Epithelial cell of esophagus (primary cell): ENCODE measurements at places on chromosomes 1 and 21.
A peak's percentile ranks its signal among the peaks of the same experiment; 100 is the strongest.

- DNase-seq, result no peak
These were observed 11.2 kb downstream of the C1orf198 start for GRCh38 chr1:230857077-230857476.

DNA sequence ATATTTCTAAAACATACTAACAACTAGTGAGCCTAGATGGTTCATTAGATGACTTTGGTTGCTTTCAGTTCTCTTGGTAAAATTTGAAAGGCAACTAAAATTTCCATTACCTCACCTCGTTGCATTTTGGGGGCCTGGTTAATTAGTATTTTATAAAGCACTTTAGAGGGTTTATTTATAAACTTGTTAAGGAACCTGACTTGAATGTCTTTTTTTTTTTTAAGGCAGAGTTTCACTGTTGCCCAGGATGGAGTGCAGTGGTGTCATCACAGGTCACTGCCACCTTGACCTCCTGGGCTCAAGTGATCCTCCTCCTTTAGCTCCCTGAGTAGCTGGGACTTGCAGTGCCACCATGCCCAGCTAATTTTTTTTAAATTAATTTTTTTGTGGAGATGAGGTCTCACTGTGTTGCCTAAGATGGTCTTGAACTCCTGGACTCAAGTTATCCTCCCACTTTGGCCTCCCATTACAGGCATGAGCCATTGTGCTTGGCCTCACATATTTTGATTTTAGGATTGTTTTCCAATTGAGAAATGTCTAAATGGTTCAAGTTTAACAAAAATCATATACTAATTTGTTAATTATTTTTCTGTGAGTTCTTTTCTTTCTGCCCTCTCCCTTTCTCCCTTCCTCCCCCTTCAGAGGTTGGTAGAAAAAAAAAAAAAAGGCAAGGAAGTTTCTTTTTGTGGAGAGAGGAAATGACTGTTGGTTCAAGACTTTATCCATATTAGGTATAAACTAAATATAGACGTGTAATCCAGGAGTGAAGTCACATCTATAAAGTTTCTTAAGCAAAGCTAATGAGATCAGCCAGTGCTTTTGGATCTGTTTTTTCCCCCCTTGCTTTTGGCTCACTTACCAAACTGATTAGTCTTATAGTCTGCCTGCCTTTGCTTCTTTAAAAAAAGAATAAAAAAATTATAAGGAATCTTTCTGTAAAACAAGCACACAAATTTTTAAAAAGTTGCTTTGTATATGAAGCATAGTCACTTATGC lies 24.7 kb downstream of the CLIC4 start:
- peak; percentile 86 for DNase-seq

DNA sequence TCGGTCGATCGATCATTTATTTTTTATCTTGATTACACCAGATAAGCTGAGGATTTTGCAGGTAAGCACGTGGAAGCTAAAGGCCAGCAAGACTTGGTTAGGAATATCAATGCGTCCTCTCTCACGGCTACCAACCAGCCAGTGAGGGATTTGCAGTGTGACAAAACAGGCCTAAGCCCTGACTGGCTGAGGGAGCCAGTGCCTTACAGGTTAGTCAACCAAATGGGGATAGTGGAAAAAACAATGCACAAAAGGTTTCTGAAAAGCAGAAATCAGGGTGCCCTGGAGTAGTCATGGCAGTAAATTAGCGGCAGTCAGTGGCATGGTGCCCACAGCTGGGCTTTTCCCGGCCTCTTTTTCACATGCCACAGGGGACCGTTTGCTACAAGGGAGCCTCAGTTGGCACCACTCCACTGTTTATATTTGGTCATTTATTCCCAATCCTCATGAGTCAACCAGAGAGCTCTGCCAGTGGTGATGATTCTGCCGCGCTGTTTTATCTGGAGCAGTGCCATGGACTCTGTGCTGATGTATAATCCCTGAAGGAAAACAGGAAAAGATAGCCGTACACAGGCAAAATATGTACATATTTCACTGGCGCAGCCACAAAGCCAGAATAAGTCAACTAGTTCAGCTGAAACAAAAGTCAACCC lies 167.6 kb downstream of the RHOU start:
- DNase-seq, result peak; percentile 81

DNA sequence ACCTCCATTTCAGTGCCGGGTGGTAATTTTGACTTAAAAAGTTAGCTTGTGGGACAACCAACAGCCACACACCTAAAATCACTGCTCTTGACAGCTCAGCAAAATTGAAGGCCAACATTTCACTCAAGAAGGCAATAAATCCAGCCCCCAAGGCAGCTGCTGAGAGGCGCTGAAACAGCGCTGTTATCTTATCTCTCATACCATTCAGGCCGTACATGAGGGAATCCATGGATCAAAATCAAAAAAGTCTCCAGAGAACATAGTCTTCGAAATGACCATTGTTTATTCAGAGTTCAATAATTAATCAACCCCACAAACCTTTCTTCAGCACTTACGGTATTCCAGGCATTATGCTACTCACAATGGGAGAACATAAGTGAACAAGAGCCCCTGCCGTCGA lies 38.5 kb downstream of the ZBTB18 start:
- no peak for DNase-seq

GRCh38 chr1:235127732-235128455 lies 743 bp downstream of the TOMM20 start:
- no peak for DNase-seq

- peak; percentile 73 for DNase-seq
These were observed 226.6 kb upstream of the ZRANB2 start for GRCh38 chr1:71307451-71307850.

GRCh38 chr1:40096977-40097782 lies at the start of gene PPT1:
PPT1 (minus strand) TSS chr1:40097252; CDS start chr1:40097238, 14 bp downstream.
- DNase-seq, result peak; percentile 77

DNA sequence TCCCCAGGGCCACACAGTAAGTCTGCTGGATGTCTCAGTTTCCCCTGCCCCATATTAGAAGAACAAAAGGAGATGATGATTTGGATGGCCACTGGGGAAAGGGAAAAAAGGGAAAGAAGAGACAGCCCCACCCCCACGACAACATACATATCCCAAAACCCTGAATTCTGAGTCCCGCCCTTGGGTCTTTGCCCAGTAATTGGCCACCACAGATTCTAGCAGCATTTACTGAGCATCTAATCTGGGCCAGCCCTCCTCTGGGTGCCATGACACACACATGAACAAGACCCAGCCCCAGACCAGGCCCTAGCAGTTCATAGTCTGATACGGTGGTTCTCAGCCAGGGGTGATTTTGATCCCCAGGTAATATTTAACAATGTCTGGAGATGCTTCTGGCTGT lies 5.2 kb upstream of the TTC4 start:
- no peak for DNase-seq

- DNase-seq, result no peak
These were observed 76.2 kb downstream of the PBX1 start for GRCh38 chr1:164635059-164635802.

DNA sequence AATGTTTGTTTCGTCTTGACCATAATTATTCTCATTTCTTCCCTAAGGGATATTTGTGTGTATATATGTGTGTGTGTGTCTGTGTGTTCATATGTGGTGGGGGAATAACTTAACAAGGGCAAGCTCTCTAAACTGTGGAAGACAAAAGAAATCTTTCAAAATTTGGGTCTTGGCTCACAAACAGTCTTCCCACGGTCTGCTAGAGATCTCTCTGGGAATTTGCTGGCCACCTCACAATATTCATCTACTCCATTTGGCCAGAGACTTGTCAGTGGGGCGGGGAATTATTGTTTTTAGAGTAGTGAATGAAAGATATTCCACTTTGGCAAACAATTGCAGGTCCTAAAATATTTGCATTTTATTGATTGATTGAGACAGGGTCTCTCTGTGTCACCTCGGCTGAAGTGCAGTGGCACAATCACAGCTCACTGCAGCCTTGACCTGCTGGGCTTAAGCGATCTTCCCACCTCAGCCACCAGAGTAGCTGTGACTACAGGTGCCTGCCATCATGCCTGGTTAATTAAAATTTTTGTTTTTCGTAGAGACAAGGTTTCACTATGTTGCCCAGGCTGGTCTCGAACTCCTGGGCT lies 8.0 kb upstream of the EIF2B3 start:
- no peak for DNase-seq

DNA sequence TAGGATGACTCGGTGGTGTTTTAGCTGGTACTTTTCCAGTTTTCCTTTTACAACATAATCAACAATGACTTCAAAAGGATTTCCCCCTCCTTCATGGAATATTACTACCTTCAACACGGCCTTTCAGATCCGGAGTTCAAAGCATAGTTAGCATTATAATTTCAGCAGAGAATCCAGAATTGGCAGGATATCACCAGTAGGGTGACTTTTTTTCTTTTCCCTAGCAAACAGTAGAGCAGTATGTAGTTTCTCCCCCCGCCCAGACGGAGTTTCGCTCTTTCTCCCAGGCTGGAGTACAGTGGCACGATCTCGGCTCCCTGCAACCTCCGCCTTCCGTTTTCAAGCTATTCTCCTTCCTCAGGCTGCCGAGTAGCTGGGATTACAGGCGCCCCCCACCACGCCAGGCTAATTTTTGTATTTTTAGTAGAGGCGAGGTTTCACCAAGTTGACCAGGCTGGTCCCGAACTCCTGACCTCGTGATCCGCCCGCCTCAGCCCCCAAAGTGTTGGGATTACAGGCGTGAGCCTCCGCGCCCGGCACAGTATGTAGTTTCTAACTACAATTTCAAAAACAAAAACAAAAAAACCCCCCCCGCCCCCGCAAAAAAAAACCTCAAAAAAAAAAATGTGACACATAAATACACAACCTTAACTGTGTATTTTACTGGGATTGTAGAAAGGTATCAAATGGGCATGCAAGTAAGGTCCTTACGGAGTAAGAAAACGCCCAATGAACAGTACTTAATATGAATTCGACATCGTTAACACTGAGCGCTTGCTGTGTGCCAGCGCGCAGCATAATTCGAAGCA lies 1.5 kb upstream of the COX20 start:
- peak; percentile 77 for DNase-seq

GRCh38 chr1:45685308-45686014 lies 872 bp downstream of the GPBP1L1 start:
- DNase-seq, result peak; percentile 36

GRCh38 chr1:198493329-198493728 lies 47.2 kb downstream of the ATP6V1G3 start:
- no peak for DNase-seq

GRCh38 chr1:33577663-33578062 lies 105.2 kb downstream of the ZSCAN20 start:
- DNase-seq, result no peak

DNA sequence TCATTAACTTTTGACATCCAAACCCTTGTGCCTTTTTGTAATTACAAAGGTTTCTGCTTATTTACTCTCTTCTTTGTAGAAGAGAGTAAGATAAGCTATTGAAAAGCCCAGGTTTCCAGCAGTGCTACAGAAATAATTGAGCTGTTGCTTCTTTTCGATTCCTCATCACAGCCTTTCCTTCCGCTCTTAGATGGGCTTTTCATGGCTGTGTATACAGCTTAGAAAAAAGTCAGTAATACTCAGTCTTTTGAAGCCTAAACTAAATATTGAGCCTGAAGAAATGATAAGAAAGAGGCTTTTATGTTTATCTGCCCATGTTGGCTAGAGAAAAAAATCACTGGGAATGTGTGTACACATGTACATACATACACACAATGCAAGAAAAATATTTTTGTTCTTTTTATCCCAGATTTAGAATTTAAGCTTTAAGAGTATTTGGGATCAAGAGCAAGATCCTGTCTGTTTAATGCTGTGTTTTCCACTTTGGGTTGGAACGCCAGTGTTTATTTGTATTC lies 172.4 kb downstream of the VPS13D start:
- DNase-seq, result no peak

DNA sequence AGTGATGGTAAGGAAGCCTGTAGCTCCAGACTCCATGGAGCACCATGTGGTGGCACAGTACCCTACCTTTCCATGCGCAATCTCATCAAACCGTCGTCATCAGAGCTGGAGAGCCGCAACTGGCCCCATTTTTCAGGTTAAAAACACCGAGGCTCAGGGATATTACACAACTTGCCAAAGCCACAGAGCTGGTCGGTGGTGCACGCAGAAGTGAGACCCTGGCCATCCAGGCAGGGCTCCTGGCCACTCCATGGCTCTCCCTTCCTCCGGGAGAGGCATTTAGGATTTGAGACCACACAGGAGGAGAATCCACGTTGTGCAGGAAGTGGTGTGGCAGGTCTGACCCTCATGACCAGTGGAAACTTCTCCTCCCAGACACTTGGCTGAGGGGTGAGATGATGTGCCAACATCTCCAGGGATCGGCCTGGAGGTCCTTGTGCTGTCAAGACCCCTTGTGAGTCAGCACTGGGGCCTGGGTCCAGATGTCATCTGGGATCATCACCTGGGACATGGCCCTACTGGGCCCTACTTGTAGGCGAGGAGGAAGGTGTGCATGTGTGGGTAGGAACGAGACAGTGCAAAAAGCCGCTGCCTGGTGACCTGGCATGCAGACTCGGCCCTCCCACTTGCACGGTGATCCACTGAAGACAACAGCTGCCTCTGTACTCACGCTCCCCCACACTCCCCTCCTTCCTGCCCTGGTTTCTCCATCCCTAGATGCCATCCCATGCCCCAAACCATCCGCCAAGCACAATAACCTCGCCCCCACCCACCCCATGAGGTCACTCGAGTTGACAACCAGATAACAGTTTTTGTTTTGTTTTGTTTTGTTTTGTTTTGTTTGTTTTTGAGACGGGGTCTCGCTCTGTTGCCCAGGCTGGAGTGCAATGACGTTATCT lies 10.4 kb downstream of the TFF3 start:
- DNase-seq, result no peak

GRCh38 chr1:150484431-150484830 lies 2.8 kb upstream of the TARS2 start:
- DNase-seq, result peak; percentile 93
